ENCODE measurements at places on chromosomes 3 and 15.

DNA sequence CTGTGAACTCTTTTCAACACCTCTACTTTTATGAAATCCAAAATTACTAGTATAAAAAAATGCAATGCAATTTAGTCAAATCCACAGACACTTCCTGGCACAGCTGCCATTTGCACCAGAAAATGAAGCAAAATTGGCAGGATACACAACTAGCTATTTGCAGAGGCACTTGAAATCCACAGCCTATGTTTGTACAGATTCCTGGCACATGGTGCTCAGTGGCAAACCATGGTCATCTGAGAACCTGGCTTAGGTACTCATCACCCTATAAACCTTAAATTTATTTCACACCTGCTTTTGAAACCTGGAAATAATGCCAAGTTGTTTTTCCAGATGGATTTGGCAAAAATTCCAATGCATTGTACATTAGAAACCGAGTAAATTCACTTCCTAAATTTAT is 20.2 kb upstream of the PPM1L start:
- DNase-seq: no peak

DNA sequence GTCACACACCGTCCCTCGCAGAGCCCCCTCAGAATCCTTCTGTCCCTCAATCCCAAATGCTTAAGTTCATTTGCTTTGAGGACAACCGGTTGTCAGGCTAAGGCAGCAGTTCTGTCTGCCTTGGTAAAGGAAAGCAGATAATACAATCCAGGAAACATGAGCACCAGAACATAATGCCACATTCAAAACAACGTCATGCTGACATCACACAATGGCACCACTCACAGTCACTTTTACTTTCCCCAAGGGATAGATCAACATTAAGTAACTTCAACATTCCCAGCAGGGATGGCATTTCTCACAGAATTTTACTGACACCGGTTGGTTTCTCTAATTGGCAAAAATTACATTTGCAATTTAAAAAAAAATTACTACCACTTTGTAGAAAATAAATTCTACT is 74.6 kb upstream of the PSMD6 start:
- DNase-seq: no peak

- DNase-seq: no peak
Measured at GRCh38 chr15:99564221-99565048, 1.3 kb upstream of the MEF2A start.

DNA sequence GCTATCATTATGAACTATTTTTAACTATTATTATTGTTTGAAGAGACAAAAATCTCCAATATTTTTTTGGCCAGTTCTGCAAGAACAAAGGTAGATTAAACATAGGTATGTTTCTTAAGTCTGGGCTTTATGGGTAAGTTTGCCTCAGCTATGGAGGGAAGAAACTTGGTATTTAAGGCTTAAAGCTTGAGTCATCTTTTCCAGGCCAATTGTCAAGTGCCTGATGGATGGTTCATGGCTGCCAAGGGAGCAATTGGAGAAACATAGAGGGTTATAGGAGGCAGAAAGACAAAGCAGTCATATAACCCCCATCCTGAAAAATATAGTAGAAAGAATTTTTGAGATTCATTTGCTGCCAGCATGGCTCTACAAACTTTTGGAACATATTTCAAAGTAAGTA is 7.2 kb upstream of the STAC start:
- no peak for DNase-seq

DNA sequence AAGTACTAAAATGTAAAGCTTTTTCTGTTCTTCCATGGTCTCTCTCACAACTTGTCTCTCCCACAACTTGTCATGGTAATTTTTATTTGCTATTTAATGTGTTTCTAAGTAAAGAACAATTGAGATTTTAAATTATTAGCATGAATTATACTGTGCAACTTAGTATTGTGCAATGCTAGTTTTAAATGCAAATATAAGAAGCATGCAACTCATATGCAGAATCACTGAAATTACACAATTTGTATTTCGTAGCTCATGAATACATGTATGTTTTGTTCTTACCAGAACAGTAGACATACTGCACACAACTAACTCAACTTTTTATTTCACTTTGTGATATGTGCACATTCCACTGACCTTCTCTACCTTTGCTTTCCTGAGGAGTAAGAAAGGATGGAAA is 96.5 kb downstream of the SQOR start:
- no peak for DNase-seq

GRCh38 chr15:70806992-70807712 is 43.8 kb upstream of the UACA start:
- DNase-seq: no peak
